ENCODE measurements at places on chromosomes 2 and 18.

DNA sequence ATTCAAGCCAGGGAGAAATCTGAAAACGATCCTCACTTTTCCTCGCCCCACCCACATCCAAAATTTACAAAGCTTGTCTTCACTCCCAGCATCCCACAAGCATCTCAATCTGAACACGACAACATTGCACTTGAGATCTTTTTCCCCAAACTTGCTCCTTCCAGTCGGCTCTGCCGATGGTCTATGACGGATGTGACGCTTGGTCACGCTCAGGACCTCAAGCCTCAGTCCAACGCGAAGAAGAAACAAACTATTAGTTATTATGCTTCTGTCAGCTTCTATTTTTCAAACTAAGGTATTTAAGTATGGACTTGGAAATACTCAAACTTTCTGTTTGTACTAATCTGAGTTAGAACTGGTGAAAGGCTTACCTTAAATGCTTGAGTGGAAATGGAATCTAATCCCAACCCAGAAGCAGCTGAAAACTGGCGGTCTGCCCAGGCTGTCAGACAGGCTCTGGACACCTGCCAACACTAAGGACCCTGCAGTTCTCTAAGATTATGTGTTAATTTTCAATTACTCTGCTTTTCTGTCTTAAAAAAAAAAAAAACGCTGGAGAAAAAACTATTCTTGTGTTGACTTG lies 132.1 kb upstream of the DNMT3A start:
- peak; percentile 89 for DNase-seq

- no peak for DNase-seq
Measured at GRCh38 chr2:105502625-105503334, 103.9 kb upstream of the FHL2 start.

DNA sequence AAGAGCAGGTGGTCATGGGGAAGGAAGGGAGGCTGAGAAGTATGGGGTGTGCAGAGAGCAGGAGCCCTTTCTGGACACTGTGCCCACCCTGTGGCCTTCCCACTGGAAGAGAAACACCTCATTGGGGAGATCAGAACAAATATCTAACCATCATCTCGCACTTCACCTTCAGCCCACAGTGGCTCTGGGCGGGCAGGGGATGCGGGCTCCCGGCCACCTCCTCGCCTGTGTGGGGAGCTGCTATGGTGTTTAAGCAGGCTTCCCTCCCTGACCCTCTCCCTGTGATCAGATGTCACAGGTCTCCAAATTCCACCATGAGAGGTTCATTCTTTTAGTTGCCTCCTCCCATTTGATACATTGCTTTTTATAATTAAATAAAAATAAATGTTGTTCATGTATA lies 5.0 kb downstream of the FBLN7 start:
- no peak for DNase-seq

GRCh38 chr2:53655256-53655655 lies 112.3 kb upstream of the CHAC2 start:
- no peak for DNase-seq

DNA sequence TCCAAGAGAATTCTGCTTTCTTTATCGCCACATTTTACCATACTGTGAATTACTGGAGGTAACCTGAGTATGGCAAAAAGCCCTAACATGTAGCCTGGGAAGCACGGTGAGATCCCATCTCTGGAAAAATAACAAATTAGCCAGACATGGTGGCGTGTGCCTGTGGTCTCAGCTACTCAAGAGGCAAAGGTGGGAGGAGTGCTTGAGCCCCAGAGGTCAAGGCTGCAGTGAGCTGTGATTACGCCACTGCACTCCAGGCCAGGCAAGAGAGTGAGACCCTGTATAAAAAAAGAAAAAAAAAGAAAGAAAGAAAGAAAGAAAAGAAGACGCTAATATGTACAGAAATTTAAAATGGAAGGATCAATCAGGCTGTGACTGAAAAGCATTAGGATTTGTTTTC lies 57.7 kb upstream of the SESTD1 start:
- DNase-seq, result no peak

GRCh38 chr2:4445821-4446220 lies 742.4 kb downstream of the DCDC2C start:
- DNase-seq, result peak; percentile 24

GRCh38 chr2:179049546-179050311 lies at the start of gene CCDC141:
Gene CCDC141, minus strand, starts transcription at chr2:179050137. Its CDS starts 196 bp downstream, at chr2:179049941.
- no peak for DNase-seq

- no peak for DNase-seq
Measured at GRCh38 chr2:3008561-3008960, 369.1 kb downstream of the EIPR1 start.

DNA sequence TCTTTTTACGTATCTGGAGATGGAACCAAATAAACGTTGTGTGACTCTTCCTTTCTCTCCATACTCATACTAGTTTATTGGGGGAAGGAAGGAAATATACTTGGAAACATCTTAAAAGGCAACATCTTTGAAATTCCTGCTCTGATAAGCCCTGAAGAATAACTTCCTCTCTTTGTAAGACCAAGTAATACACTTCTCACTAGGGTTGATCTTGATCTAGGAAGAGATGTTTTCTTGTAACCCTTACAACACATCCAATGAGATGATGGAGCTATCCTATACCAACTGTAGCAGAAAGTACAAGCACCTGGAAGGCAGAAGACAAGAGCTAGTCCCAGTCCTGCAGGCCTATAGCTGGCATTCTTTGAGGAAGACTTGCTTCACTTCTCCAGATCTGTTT lies 2.0 kb downstream of the ANKRD44 start:
- DNase-seq, result no peak

GRCh38 chr18:5287854-5288253 lies 7.7 kb downstream of the ZBTB14 start:
- DNase-seq, result no peak

DNA sequence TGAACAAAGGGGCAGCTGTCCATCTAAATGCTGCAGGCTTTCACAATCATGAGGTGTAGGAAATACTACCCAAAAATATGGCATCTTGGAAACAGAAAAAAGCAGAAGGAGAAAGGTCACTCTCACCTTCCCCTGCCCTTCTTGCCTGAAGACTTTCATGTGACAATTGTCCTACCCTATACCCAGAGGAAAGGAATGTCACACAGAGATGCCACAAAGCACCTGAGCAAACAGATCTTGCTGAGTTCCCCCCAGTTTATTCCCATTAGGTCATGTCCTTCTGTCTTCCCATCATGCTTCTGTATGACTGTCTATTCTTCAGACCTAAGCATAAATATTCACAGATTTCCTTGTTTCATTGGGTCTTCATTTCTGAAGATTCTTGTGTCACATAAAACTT lies 116.6 kb upstream of the MSH6 start:
- DNase-seq, result no peak

DNA sequence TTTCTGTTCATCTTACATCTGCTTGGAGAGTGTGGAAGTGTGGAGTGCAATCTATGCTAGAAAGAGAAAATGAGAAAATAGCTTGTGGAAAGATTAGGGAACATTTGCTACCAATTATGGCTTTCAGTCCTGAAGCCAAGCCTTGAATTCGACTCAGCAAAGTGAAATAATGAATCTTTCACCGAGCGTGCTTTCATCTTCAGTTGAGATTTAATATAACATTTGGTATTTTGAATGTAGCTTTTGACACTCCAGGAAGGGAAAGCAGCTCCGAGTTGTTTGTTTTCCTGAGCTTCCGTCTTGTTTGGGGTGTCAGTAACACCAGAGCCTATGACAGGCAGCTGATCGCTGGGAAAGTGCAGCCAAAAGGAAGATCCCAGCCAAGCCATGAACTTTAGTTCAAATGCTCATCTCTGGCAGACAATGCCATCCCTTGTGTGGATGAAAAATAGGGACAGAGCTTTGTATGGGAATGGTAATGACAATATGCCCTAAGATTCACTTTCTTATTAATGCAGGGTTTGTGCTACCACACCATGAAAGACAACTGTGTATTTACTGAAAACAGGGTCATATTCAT lies 25.0 kb upstream of the PHLPP1 start:
- DNase-seq, result no peak

GRCh38 chr18:55296115-55296514 lies 291.9 kb downstream of the TCF4 start:
- DNase-seq, result no peak

DNA sequence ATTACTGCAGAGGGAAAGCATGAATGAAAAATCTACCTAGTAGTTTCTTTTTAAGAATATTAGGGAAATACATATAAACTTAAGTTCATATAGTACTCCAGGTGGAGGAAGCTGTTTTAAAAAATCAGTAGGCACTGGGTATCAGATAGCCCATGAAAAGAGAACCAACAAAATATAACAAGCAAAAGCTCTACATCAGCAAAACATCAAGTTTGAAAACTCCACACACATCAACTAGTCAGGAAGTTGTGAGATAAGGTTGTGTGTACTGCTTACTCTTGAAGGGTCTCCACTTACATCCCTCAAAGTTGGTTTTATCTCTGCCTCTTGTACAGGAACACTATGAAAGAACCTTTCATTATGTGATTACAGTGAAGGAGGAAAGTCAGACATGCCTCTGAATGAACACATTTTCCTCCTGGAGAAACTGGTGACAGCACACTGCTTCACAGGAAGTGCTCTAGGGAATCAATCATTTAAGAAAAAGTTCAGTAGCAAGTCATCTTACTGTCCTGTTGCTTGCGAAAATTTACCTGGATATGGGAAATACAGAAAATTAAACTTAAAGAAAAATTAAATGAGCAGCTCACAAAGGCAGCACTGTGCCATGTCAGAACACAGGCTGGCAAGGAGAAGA lies 57.7 kb downstream of the THADA start:
- no peak for DNase-seq

DNA sequence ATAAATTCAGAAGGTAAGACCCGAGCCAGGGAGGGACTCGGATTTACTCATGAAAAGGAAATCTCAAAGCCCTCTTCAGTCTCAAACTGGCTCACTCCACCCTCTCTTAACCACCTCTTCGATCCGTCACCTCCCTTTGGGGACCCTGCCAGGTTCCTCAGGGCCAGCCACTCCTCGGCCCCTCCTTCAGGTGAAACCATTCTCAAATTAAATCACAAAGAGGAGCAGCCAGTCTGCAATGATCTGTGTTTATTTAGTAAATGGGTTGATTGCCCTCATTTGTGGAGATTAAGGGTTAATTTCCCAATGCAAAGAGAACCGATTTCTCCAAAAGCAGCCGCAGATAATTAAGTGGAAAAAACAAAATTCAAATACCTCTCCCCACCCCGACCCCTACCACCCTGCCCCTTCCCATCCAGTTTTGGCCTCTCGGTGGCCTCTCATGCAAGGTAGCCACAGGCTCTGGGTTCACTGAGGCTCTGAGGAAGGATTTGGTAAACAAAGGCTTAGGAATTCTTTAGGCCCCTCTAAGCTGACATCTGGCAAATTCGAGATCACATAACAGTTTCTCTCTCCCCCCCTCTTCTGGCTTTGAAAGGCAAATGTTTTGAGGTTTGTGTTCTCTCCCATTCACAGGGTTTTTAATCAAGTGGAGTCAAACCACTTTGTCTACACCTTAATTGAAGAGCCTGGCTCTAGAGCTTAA lies 10.3 kb upstream of the FZD7 start:
- DNase-seq, result no peak

DNA sequence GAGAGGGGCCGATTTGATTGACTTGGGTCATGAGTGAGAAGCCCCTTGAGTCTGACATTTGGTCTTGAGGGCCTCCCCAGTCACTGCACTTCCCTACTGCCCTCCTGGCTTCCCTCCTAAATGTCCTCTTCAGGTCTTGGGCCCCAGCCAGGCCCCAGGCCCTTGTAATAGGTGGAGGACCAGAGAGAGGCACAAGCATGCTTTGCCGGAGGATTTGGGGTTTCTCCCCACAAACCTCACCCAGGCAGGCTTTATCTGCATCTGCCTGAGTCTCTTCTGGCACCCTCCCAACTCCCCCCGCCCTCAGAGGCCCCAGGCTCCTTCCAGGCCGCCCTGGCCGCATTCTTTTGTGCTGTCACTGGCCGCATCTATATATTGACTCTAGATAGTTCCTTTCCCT lies 270.7 kb downstream of the HAUS1 start:
- no peak for DNase-seq

GRCh38 chr2:64562148-64562784 lies 38.1 kb downstream of the AFTPH start:
- DNase-seq, result no peak

DNA sequence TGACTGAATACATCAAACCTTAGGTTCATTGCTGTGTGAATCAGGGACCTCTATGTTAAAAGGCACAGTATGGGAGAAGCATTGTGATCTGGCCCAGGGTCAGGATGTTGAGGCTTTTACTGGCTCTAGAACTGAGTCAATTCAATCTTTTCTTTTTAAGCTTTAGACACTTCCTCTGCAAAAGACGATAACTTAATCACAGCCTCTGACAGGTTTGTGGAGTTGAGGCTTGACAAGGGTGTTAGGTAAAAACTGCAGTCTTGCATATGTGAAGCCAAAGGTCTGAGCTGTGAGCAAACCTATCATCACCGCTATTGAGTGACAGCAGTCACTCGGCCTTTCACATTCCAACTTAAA lies 17.3 kb upstream of the ARHGAP25 start:
- DNase-seq, result no peak

GRCh38 chr2:127182626-127183458 lies 37.3 kb downstream of the CYP27C1 start:
- DNase-seq, result no peak

DNA sequence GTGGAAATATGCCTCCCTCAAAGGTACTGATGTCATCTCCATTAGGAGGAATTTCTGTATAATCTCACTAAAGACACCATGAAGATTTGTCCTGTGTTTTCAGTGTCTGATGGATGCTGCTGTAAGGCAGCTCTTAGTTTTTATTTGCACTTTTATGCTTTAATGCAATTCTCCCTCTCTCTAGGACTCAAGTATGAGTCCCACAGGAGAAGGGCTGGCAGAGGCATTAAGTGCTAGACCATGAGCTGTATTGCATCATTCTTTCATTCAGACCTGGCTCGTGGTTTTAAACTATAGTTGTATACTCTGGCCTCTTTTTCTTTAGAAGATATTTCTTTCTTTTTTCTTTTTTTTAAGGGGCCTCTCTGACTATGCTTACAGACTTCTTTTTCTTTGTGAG lies 805.6 kb downstream of the DPP10 start:
- no peak for DNase-seq

DNA sequence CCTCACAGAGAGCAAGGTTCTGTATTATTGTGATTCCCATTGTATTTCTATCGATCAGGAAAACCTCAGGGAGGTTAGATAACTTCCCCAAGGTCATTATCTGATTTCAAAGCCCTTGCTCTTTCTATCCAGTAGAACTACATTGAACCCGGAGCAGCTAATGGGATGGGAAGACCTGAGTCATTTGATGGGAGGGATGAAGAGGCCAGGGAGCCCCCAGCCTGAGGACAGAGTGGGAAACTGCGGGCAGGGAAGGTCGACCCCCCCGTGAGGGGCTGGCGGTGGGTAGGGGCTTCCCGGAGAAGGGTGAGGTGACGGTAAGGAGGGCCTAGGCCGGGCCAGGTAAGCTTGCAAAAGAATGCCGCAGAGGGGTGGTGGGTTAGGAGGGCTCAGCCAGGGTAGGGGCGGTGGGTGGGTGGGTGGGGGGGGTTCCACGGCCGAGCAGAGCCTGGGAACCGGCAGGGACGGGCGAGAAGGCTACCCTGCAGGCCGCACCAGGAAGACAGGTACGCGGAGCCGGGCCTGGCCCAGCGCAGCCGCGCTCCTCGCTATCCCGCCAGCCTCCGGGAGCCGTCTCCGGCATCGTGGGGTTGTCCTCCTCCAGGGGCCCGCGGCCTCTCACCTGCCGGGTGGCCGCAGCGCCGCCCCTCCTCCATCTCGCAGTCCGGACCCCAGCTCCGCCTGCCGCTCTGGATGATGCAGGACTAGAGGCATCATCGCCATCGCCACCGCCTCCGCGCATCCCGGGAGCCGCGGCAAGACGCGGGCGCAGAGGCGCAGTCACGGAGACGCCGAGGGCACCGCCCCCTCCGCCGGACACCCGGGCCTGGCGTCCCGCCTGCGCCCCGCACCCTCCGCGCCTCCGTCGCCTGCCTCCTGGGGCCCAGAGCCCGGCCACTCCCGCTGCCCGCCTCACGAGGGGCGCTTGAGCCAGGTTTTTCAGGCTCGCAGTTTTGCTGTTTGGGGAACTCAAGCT lies at the start of gene GPR75:
Gene GPR75 (minus strand): TSS at position 762 of the 976 bp plus-strand sequence. CDS start 5,211 bp downstream, outside the sequence.
- DNase-seq, result no peak

Measured in NCI-H345 (cell line).